Natural killer cell treated with Interleukin-12 subunit alpha and Interleukin-12 subunit beta and Interleukin-15 and Interleukin-18, amount 100 ng/mL, for 72 hours (primary cell): ENCODE measurements at places on chromosomes 6 and 20. TPM values are rescaled to one million over a fixed set of nuclear protein-coding genes. Genes with fewer than 3 reads are reported as not detected.
A peak's percentile ranks its signal among the peaks of the same experiment; 100 is the strongest.

- H3K36me3 ChIP-seq: no peaks in the 10 kb centered on the region
- no peak overlapping the region for H3K4me3 ChIP-seq
- no peak overlapping the region for H3K27ac ChIP-seq
- H3K4me1 ChIP-seq: no peaks in the 10 kb centered on the region
Measured at GRCh38 chr6:124688369-124688768, 273.9 kb upstream of the RNF217 start.

DNA sequence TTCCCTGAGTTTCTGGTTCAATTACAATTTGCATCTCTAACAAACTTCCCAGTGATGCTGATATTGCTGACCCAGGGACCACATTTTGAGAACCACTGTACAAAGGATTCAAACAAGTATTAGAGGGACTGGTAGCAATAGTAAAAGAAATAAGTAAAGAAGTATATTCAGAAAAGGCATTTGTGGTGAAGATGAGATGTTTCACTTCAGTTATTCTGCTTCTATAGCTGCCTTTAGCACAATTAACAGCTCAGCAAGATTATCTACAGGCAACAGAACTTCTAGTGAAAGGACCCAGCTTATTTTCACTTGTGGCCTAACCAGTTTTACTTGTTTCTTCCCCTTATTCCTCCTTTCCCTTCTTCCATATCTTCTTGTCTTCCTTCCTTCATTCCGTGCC lies 149.4 kb downstream of the PHF3 start:
- no peak overlapping the region for H3K4me3 ChIP-seq
- H3K27ac ChIP-seq: no peak overlapping the region
- no peak for DNase-seq

SLC17A9 gene
- total RNA-seq: 100 TPM

- H3K27ac ChIP-seq: no peak overlapping the region
- no peaks in the 10 kb centered on the region for H3K4me1 ChIP-seq
- peaks cover 3% of the 10 kb centered on the region for H3K27me3 ChIP-seq
- peaks cover 7% of the 10 kb centered on the region for H3K36me3 ChIP-seq
- DNase-seq: no peak
Measured at GRCh38 chr6:119862719-119863118, 513.2 kb upstream of the MAN1A1 start.

GINS1 gene
- total RNA-seq: 17.6 TPM

DNA sequence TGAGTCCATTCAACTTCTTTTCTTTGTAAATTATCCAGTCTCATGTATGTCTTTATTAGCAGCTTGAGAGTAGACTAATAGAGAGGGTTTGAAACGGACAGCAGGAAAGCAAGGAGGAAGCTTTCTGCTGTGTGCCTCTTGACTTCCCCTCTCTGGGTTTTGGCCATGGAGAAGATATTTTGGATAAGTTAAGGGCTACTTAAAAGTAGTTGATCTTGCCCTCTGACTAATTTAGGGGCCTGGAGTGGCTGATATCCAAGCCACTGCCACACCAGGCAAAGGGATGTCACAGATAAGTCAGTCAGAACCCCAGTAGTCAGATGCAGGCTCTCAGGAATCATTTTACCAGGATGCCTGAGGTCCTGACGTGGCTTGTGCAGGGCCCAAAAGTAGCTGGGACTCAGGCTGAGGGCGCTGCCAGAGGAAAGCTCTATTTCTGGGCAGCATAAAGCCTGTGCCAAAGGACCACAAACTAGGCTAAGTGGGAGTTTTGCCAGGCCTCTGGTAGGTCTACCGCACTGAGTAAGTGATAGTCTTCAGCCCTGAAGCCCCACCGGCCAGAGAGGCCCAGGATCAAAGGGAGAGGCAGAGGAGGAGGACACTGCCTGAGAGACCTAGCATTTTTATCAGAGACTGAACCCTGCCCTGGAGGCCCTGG lies 41.6 kb upstream of the IYD start:
- no peak overlapping the region for H3K27ac ChIP-seq
- H3K4me1 ChIP-seq: no peaks in the 10 kb centered on the region
- H3K4me3 ChIP-seq: no peak overlapping the region
- H3K36me3 ChIP-seq: no peaks in the 10 kb centered on the region
- no peak for DNase-seq

- DNase-seq: no peak
- H3K36me3 ChIP-seq: no peaks in the 10 kb centered on the region
- H3K27me3 ChIP-seq: no peaks in the 10 kb centered on the region
- H3K4me3 ChIP-seq: no peak overlapping the region
- H3K4me1 ChIP-seq: peaks cover 19% of the 10 kb centered on the region
Measured at GRCh38 chr6:1913577-1913976, 303.9 kb downstream of the FOXC1 start.

DNA sequence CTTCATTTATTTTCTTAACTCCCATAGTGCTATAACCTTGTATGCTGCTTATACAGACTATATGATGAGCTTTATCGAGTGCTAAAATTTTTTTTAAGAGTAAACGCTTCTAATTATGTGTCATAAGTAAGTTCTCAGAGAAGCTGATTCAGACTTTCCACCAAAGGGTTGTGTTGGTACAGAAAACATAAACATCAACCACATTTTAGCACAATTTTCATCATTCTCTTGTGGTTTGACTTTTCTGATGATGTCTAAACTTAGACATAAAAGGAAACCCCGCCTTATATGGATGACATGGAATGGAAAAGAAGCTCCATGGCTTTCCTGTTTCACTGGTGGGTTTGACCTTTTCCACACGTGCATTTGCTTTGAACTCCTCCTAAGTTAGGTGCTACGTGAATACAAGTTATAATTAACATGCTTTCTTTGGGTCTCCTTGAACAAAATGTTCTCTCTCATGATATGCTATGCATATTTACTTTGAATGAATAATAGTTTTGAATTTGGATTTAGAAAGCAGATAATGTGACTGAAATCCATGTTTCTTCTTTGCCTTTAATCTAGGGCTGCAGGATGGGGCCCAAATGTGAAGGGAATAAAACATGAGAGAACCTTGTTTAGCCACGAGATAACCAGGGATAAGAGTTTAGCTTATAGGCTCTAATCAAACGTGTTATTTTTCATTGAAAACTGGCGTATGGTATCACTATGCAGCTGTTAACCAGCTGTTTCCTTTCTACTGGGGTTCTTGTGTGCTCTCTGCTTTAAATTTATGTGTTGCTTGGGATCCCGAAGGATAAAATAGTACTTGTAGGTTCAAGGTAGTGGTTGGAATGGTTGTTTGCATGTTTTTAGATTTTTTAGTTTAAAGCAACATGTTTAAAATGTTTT lies 127.1 kb upstream of the AHI1 start:
- peak overlapping the region; percentile 66 for H3K27ac ChIP-seq
- H3K4me1 ChIP-seq: peaks cover 38% of the 10 kb centered on the region
- H3K36me3 ChIP-seq: no peaks in the 10 kb centered on the region
- H3K4me3 ChIP-seq: peak overlapping the region; percentile 50
- no peak for DNase-seq

HLA-DQA1 gene
- 7.8 TPM for total RNA-seq

DNA sequence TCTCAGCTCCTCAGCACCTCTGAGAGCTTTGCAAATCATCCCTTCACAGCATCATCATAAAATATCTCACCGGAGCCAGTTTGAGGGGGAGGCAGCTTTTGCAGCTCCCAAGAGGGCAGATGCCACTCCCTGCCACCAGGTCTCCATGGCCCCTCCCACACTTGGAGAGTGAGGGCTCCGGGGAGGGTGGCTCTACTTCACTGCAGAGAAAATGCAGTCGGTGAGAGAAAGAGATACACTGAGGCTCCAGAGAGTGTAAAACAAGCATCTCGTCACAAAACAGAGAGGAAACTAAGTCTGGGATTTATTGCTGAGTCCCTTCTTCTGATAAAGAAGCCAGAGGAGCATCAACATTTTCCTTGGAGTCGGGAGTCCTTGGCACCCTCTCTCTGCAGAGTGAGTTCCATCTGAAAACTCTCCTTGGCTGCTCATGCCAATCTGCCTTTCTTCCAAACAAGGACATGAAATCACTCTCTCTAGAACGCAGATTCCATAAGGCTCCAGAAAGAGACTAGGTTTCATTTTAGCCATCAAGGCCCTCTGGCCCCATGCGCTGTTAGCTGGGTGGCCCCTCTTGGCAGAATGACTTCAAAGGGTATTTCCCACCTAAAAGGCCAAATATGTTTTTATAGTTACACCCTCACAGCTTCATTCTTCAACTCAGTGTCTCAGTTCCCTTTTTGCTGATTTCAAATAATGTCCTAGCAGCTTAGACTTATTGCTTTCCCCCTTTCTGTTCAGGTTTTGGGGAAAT lies 70.6 kb upstream of the F13A1 start:
- no peak overlapping the region for H3K4me3 ChIP-seq
- no peak for DNase-seq
- no peaks in the 10 kb centered on the region for H3K4me1 ChIP-seq
- H3K27me3 ChIP-seq: peaks cover 24% of the 10 kb centered on the region
- H3K27ac ChIP-seq: no peak overlapping the region

DNA sequence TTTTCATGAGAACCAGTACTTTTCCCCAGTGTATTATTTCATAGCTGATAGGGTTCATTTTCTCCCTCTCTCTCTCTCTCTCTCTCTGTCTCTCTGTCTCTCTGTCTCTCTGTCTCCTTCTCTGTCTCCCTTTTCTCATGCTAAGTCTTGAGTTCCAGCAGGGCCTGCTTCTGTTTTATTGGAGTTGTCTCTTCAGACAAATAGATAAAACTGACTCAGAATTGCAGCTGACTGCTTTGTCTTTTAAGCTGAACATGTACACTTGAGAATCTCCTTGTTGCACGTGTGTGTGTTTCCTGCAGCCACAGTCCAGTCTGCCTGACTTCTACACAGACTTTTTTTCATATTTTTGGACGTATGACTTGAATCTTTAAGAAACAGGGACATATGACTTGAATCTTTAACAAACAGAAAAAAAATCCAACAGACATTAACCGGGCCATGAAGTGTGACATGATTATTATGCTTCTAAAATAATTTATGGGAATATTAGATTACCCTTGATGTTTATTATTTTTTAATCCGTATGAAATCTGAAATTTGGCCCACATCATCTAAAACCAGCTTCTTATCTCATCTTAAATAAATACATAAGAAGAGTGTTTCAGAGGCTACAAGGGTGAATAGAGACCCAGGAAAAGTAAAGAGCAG lies 71.5 kb downstream of the JAG1 start:
- H3K4me1 ChIP-seq: peaks cover 10% of the 10 kb centered on the region
- DNase-seq: no peak
- H3K36me3 ChIP-seq: peaks cover 5% of the 10 kb centered on the region
- H3K4me3 ChIP-seq: no peak overlapping the region

GRCh38 chr6:139159016-139159415 lies 24.1 kb downstream of the HECA start:
- no peaks in the 10 kb centered on the region for H3K36me3 ChIP-seq
- no peak for DNase-seq
- H3K27ac ChIP-seq: peak overlapping the region; percentile 85

GRCh38 chr6:105402090-105402938 lies 568 bp downstream of the PREP start:
- H3K36me3 ChIP-seq: no peaks in the 10 kb centered on the region
- peak overlapping the region; percentile 83 for H3K27ac ChIP-seq
- H3K27me3 ChIP-seq: peaks cover 11% of the 10 kb centered on the region
- H3K4me3 ChIP-seq: peak overlapping the region; percentile 99
- H3K4me1 ChIP-seq: peaks cover 63% of the 10 kb centered on the region

- H3K36me3 ChIP-seq: no peaks in the 10 kb centered on the region
- H3K4me1 ChIP-seq: peaks cover 15% of the 10 kb centered on the region
- no peak overlapping the region for H3K4me3 ChIP-seq
- DNase-seq: no peak
Measured at GRCh38 chr20:34579979-34580940, 21.7 kb downstream of the MAP1LC3A start.

DNA sequence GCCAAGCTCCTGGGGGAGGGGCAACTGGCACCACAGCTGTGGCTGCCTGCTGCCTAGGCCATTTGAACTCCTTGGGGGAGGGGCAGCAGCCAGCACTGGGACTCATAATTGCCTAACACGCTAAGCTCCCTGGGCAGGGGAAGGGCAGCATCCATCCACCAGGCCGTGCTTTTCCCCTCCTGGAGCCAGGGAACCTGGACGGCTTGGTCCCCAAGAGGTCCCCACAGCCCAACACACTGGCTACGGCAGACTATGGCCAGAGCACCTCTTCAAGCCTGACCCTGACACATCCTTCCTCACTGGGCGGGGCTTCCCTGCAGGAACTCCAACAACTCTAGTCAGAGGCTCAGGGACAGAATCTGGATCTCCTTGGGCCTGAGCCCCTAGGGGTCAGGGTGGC lies 269.4 kb downstream of the RNF144B start:
- no peak for DNase-seq
- H3K36me3 ChIP-seq: peaks cover 6% of the 10 kb centered on the region
- H3K4me3 ChIP-seq: no peak overlapping the region
- no peak overlapping the region for H3K27ac ChIP-seq

- peaks cover 12% of the 10 kb centered on the region for H3K36me3 ChIP-seq
- no peak for DNase-seq
- H3K27ac ChIP-seq: no peak overlapping the region
- H3K4me1 ChIP-seq: peaks cover 30% of the 10 kb centered on the region
- no peak overlapping the region for H3K4me3 ChIP-seq
- no peaks in the 10 kb centered on the region for H3K27me3 ChIP-seq
Measured at GRCh38 chr6:106152952-106153351, 66.8 kb downstream of the PRDM1 start.

SEL1L2 gene
- total RNA-seq: not detected

PGC gene
- total RNA-seq: not detected

EYS gene
- 0.20 TPM for total RNA-seq

GRCh38 chr20:16541226-16541625 lies 32.0 kb downstream of the KIF16B start:
- H3K27ac ChIP-seq: no peak overlapping the region
- no peak for DNase-seq
- H3K27me3 ChIP-seq: no peaks in the 10 kb centered on the region
- no peak overlapping the region for H3K4me3 ChIP-seq

DNA sequence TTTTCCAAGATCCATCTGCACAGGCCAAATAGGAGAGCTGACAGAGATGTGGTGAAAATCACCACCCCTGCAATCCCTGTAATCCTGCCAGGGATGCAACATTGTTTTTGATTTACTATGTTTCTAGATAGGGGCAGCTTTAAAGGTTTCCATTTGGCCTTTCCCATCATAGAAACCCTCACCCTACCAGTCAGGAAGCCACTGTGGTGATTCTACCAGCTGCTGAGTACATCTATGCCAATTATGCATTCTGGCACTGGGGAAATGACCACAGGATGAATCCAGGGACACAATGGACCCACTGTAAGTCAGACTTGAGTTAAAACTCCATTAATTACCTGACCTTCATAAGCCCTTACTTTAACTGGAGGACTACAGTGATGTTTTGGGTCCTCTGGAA lies 130.4 kb downstream of the TNFRSF21 start:
- no peak overlapping the region for H3K27ac ChIP-seq
- peaks cover 8% of the 10 kb centered on the region for H3K27me3 ChIP-seq
- no peak overlapping the region for H3K4me3 ChIP-seq
- no peaks in the 10 kb centered on the region for H3K36me3 ChIP-seq

DNA sequence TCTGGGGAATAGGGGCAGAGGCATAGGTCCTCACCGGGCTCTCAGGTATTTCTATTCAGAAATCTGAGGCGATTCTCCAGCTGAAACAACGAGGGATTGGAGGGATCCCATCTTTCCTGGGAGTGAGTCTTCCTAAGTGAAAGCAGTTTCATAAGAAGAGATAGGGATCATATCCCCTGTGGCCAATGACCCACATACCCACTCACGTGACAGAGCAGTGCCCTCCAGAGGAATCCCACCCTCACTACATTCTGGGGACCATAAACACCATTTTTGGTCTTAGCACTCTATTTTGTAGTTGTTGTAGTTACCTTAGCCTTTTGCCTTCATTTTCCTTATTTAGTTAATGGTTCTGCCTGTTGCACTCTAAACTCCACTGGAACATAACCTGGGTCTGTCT lies 121.1 kb downstream of the GPR63 start:
- H3K4me1 ChIP-seq: no peaks in the 10 kb centered on the region
- H3K27ac ChIP-seq: no peak overlapping the region
- no peak for DNase-seq
- H3K36me3 ChIP-seq: no peaks in the 10 kb centered on the region
- no peak overlapping the region for H3K4me3 ChIP-seq
